ENCODE measurements at places on chromosomes 6 and 20. TPM values are rescaled to one million over a fixed set of nuclear protein-coding genes. Genes with fewer than 3 reads are reported as not detected.

Gene ENPP5
- under 0.01 TPM for total RNA-seq

Gene PKIB
- 0.13 TPM for total RNA-seq

Gene GPX5
- not detected for total RNA-seq

Gene WFDC5
- total RNA-seq: not detected

Gene SPATS1
- total RNA-seq: not detected

Gene ZSCAN23
- under 0.01 TPM for total RNA-seq

Gene KIAA1586
- total RNA-seq: 11.0 TPM

Gene IPCEF1
- 2.1 TPM for total RNA-seq

Gene SLC35D3
- not detected for total RNA-seq

Gene LY6G6D
- total RNA-seq: not detected

- no peak for DNase-seq
Observed at GRCh38 chr6:95847061-95847460, 168.7 kb upstream of the FUT9 start.

DNA sequence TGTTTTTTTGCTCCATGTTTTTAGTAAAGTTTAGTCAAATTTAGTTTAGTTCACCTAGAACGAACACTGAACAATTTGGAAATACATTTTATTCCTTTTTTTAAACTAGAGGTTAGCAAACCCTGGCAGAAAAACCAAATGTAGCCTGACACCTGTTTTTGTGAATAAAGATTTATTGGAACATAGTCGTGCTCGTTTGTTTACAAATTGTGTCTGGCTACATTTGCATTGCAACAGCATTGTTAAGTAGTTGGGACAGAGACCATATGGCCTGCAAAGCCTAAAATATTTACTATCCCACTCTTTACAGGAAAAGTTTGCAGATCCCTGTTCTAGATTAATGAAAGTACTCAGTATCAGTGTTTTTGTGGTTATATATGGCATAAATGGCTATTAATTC is 56.9 kb downstream of the CD109 start:
- no peak for DNase-seq

- DNase-seq: no peak
Observed at GRCh38 chr6:24916496-24916895, 19.3 kb downstream of the RIPOR2 start.

DNA sequence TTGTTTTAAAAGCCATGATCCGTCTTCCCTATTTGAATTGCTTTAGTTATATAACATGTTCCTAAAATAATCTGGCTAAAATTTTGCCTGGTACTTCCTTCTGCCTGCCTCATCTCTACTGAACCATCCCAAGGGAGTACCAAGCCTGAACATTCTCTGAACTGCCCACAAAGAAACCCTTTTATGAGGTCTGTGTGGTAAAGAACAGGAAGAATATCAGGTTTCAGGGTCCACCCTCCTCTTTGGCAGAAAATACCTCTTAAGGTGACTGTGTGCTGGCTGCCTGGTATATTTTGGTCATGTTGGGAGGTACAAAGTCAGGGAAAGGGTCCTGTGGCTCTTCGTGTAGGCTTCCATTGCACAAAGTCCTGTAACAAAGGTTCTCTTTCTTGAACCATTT is 574.1 kb upstream of the CHD6 start:
- DNase-seq: no peak

GRCh38 chr20:47493963-47494293 is 7.8 kb upstream of the NCOA3 start:
- no peak for DNase-seq

DNA sequence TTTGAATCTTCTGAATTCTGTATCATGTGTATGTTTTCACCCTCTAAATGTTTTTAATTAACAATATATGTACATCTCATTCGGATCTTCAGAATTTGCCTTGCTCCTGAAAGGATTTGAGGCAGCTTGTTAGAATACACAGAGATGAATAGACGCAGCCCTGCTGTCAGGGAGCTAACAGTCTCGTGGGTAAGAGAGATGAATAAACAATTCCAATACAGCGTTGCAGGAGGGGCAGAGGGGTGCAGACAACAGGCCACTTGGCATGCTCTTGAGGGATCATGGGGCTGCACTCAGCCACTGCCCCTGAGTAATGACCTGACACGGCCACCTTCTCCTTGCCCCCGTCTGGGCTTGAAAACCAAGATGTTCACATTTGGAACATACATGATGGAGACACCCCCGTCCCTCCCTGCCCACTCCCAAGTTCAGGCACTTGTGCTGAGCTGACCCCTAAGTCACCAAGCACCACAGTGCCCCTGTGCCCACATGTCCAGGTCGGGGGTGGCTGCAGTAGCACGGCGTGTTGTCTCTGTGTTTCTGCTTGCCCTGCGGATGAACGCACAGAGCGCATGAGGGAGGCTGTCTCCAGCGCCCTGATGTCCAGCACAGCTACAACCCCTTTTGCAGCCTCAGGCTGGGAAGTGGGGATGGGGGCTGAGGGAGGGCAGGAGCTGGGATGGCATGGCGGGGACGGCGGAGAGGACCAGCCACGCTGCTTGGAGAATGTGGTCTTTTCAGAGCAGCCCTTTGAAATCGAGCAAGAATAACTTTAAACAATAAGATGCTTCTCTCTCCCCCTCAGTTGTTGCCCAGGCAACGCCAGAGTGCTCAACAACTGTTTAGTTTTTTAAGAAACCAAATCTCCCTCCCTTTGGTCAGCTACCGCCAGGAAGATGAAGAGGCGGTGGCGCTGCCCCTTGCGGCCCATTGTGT is 33.0 kb upstream of the CDH22 start:
- no peak for DNase-seq

- peak; percentile 63 for DNase-seq
Observed at GRCh38 chr6:88780714-88781389, 182.6 kb downstream of the RNGTT start.

- DNase-seq: no peak
Observed at GRCh38 chr20:10172998-10173655, 45.5 kb upstream of the SNAP25 start.

DNA sequence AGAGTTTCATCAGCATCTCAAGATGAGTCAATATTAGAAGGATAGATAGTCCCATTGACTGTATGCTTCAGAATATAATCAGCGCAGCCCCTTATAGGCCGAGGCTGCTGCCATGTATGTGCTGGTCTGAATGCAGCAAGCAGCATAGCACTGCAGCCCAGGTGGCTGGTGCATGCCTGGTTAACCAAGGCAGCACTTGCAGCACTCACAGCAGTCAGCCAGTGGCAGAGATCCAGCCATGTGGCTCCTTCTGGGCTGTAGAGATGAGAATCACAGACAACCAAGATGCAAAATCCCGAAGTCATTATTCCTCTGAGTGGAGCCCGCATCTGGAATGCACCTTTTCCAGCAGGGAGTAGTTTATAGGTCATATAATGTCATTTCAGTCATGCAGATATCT is 251.9 kb downstream of the UST start:
- no peak for DNase-seq

DNA sequence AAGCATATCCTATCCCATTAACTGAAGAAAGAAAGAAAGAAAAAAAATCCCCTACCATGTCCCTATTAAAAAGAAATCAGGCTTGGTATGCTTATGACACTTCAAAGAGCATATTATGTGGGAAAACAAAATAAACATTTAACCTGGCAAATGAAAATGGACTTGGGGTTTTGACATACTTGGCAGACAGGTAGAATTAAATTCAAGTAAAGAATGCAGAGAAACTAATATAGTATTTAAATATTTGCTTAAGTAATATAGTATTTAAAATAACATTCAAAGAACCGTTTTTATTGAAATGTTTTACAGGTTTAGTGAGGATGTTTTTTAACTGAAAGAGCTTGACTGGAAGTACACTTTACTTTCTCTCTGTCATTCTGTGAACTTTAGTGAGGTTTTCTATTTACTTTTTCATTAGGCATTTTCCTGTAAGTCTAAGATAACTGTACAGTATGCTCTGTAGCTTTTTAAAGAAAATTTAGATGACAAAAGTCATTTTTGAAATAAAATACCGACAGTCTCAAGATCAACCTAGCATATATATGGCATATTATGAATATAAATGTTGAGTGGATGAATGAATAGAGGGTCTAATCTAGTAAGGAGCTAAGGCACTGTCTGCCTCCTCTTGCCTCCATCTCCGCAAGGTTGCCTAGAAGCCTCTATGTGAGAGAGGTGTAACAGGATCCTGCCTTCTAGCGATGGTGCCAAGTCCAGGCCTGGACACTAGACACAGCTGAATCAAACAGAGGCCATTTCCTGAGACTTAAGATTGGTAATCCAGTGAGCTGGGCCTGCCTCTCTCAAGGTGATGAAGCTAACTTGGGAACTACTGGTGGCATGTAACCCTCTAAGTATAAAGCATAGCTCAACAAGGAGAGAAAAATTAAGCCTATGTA is 344.4 kb upstream of the RUNX2 start:
- DNase-seq: no peak

- no peak for DNase-seq
Observed at GRCh38 chr20:7010527-7010926, 243.0 kb downstream of the BMP2 start.

GRCh38 chr20:41897708-41898107 is 279.5 kb upstream of the CHD6 start:
- no peak for DNase-seq

- peak; percentile 61 for DNase-seq
Observed at GRCh38 chr6:114024746-114025145, 53.8 kb upstream of the HDAC2 start.

- DNase-seq: no peak
Observed at GRCh38 chr6:15389084-15389764, 143.4 kb downstream of the JARID2 start.

- DNase-seq: peak; percentile 5
Observed at GRCh38 chr6:156718647-156719394, 58.4 kb upstream of the ARID1B start.

- DNase-seq: no peak
Observed at GRCh38 chr6:72825315-72825911, 203.5 kb downstream of the KCNQ5 start.

DNA sequence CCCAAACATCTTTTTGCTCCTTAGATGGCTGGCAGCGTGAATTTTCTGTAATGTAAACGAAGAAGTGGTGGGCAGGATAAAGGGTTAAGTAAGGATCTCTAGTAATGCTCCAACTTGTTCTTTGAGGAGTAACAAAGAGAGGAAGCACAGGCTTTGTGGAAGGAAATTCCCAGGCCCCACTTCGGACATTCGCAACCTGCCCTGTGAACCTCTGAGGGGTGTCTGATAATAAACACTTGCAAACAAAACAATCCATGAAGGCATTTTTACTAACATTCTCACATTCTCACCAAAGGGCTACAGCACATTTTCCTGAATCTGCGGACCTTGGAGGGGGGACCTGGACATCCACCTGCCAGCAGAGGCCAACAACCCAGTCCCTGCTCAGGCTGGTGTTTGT is 25.8 kb upstream of the ADGRF5 start:
- DNase-seq: no peak

DNA sequence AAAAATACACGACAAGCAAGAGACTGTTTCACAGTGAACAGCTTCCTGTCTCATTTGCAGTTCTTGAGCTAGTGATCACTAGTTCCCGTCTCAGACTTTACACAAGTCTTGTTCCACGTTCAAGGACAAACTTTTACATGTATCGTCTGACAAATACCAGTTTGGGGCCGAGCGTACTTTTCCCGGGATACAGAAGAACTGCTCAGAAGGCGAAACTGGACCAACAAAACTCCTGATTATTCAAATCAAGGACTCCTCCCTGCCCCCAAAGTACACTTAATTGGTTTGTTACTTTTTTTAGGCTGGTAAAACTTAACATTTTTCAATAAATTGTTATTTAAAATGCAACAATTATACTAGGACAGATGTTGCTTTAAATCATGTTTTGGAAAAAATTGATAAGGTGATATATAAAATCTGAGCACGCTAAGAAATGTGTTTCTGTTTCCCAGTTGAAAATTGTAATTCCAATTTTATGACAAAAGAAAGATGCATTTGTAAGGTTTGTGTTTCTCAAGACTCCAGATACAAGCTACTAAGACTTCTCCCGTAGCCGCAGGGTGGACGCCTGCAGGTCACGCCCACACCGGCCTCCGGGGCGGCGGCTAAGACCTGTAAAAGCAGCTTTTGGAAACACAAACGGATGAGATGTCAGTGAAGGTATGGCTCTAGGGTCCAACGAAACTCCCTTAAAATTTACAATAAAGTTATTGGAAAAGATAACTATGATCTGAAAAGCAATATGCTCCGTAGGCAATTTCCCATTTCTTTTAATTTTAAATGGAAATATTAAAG is 16.8 kb upstream of the TCFL5 start:
- no peak for DNase-seq

Measured in dermis microvascular lymphatic vessel endothelial cell (primary cell).